Stomach (tissue), 19 donors: ENCODE measurements at places on chromosomes 3 and 15. TPM values are rescaled to one million over a fixed set of nuclear protein-coding genes. Genes with fewer than 3 reads are reported as not detected.
A peak's percentile ranks its signal among the peaks of the same experiment; 100 is the strongest.

DNA sequence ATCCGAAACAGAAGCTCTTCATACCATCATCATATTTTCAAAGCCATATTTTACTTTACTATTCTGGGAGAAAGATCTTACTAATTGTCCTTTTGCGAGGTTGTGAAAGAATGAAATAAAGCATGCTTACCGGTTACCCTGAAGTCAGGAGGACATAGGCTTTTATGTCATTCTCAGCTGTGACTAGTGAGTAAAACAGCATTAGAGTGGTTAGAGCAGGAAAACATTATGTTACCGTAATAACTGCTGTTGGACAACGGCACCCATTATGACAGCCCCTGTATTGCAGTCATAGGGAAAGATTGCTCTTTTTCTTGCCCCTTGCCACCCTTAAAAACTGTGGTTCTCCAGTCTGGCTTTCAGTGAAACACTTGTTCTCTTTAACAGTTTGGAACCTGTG, 1035.7 kb downstream of the ZPLD1 start:
- no peaks in the 10 kb centered on the region for H3K36me3 ChIP-seq
- DNase-seq: no peak
- H3K4me3 ChIP-seq: no peak overlapping the region

DNA sequence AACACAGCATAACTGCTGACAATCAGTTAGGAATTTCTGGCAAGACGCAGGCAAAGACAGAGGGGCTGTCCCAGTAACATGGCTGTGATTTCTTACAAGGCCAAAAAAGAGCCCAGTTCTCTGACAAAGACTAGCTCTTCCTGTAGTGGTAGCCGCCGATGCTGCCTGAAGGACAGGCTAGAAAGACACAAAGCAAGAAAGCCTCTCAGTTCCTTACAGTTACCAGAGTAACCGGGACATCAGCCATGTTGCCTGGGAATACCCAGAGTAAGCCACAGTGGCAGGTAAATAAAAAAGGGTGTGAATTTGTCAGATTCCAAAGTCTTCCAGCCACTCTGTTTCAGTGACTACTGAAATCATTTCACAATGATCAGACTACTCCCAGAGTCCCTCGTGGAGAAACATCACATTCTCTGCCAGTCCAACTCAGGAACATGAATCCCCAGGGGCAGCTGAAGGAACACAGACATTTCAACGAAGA, 493.6 kb upstream of the ADAMTS9 start:
- no peak overlapping the region for H3K4me3 ChIP-seq
- no peaks in the 10 kb centered on the region for H3K4me1 ChIP-seq
- H3K36me3 ChIP-seq: no peaks in the 10 kb centered on the region
- H3K27ac ChIP-seq: peak overlapping the region; percentile 40

STT3B gene
- 183 TPM for total RNA-seq

DNA sequence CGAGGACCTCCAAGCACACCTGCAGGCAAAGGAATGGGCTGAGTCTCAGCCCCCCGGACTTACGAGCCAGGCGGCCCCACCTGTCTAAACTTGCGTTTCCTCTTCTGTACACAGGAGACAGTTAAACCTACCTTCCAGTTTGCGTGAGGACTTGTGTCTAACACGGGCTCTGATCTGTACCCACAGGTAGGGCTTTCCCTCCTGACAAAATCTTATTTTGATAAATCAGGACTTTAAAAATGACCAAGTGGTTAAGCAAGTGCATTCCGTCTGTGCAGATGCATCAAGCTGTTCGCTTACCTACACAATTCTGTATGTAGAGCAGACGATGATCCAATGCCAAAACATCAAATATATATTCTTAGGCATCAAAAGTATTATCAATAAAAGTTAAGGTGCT, 238.0 kb downstream of the XXYLT1 start:
- no peak overlapping the region for H3K27ac ChIP-seq
- H3K36me3 ChIP-seq: no peaks in the 10 kb centered on the region
- DNase-seq: no peak
- H3K4me1 ChIP-seq: peaks cover 33% of the 10 kb centered on the region

ACKR2 gene
- 2.4 TPM for total RNA-seq

MESP1 gene
- 2.2 TPM for total RNA-seq

DNA sequence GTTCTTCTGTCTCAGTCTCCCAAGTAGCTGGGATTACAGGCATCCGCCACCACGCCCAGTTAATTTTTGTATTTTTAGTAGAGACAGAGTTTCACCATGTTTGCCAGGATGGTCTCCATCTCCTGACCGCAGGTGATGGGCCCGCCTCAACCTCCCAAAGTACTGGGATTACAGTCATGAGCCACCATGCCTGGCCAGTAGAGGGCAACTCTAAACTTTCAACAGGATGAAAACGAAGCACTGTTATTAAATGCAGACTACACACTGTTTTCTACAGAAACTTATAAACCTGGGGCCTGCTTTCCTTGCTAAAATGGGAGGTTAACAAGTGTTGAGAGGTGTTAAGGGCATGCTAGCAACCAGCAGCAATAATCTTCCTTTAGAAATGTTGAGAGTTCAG, 7.6 kb downstream of the ARPC4 start:
- H3K36me3 ChIP-seq: peaks cover 92% of the 10 kb centered on the region
- no peaks in the 10 kb centered on the region for H3K4me1 ChIP-seq
- no peak for DNase-seq
- H3K27ac ChIP-seq: no peak overlapping the region
- H3K27me3 ChIP-seq: no peaks in the 10 kb centered on the region
- H3K4me3 ChIP-seq: no peak overlapping the region

DNA sequence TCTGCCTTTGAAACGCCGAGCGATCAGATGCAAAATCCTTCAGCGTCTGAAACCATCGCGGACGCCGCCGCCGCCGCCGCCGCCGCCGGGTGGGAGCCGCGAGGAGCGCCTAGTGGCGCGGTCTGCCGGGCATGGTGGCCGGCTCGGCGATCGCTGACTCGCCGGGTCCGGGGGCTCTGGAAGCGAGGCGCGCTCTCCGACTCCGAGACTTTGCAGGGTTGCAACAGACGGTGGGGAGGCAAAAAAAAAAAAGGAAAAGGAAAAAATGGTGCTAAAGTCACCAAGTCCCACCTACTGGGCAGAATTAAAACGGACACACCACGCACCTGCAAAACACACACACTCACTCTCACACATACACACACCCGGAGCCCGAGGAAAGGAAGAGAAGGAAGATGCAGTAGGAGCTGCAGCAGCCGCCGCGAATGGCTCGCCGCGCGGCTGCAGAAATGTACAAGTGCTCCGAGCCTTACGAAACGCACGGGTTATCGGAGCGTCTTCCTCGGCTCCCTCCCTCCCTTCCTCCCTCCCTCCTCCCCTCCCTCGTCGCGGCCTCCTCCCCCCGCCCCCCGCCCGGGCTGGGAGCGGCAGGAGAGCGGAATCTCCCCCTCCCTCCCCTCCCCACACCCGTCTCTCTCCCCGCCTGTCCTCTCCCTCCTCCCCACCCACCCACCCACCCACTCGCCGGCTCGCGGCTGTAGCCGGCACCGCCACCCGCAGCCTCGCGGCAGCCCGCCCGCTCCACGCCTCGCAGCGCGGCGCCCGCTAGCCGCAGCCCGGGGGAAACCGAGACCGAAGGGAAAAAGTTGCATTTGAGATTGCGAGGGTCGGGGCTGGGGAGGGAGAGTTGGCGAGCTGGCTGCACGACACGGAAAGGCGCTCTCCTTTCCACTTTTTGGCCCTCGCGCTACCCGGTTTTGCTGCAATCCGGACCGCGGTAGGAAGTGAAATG, at the start of gene NTRK3:
NTRK3 (minus strand) TSS at position 461 of the 952 bp plus-strand sequence. CDS start 586 bp downstream, outside the sequence.
- DNase-seq: peak; percentile 69
- no peaks in the 10 kb centered on the region for H3K36me3 ChIP-seq
- H3K4me1 ChIP-seq: peaks cover 28% of the 10 kb centered on the region
- no peak within 1 kb of the TSS for H3K27ac ChIP-seq
